ENCODE measurements at places on chromosomes 5 and 9.

DNA sequence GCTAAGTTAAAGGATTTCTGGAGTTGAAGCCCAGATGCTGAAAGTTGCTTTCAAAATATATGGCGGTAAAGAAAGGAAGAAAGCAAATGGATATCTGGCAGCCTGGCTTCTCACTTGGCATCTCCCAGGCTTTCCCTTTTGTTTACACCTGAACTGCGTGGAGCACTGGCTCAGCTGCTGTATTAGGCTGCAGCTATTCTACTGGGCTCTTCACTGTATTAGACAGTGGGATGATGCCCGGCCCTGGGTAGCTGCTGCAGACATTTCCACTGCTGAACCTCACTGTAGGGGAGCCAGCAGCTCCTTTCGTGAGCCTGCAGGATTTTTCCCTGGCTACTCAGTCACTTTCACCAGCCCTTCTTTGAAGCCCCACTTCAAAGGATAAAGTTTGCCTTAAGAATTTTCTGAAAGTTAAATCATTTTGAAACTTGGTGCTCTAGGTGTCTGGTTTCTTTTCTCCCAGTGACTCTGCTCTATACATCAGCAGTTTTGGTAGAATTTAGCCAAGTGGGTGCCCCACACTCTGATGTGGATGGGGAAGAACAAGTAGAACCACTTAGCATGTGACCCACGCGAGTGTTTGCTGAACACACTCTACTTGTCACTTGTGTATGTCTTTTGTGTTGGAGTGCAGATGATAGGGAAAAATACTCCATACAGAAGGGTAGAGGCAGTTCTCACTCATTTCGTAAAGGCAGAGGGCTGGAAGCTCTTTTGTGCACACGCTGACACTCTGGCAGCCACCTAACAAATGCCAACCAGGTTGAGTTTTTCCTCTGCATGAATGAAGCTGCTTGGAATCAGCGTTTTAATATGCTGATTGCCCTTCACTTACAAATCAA, 49.9 kb downstream of the C9orf152 start:
- DNase-seq, result no peak

- DNase-seq, result no peak
Measured at GRCh38 chr9:88658311-88658822, 123.4 kb downstream of the NXNL2 start.

DNA sequence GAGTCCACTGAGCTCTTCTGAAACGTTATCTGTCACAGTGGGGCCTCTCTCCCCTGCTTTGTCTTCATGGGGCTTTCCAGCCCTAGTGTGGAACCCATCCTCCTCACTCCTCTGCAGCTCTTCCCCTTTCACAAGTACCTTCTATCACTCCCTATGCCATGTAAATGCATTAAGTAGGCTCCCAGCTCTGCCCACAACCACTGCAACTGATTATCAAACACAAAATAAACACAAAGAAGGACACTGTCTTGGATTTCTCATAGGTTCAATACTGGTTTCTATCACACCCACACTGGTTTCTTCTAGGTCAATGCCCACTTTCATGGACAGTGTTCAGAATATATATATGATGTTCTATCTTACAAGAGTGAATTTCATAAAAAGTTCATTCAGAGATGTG, 139.4 kb downstream of the GNAQ start:
- no peak for DNase-seq

GRCh38 chr9:134330590-134330989, 4.3 kb downstream of the RXRA start:
- DNase-seq, result no peak

DNA sequence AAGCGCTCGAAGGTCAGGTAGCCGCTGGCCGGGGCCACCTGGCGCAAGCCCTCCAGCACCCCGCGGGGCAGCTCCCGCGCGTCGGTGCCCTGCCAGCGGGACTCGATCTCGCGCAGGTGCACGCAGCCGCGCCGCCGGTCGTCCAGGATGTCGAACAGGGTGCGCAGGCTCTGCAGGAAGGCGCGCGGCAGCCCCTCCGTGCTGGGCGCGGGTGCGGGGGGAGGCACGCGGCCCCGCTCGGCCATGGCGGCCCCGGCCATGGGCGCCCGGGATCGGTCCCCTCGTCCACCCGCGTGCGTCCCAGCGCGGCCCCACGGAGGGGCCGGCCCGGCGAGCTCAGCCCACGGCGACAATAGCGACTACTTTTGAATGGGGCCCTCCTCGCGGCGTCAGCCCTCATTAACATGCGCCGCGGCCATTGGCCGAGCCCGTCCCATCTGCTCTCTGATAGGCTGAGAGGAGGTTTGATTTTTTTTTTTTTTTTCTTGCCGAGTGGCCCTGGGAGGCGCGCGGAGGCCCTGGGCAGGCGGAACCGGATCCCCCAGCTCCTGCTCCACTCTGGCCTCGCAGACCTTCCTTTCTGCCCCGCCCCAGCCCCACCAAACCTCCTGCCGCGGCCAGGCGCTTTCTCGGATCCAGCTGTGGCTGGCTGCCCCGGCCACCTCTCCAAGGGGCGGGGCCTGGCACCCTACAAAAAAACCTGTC, at the start of gene SAPCD2:
Gene SAPCD2 (minus strand): TSS at position 357 of the 705 bp plus-strand sequence. CDS start 97 bp downstream, at position 260.
- peak; percentile 92 for DNase-seq

- no peak for DNase-seq
Measured at GRCh38 chr9:20732118-20732517, 48.1 kb downstream of the FOCAD start.

- no peak for DNase-seq
Measured at GRCh38 chr5:62684310-62684709, 105.7 kb downstream of the LRRC70 start.

GRCh38 chr5:30525353-30525752, 668.1 kb upstream of the CDH6 start:
- no peak for DNase-seq

DNA sequence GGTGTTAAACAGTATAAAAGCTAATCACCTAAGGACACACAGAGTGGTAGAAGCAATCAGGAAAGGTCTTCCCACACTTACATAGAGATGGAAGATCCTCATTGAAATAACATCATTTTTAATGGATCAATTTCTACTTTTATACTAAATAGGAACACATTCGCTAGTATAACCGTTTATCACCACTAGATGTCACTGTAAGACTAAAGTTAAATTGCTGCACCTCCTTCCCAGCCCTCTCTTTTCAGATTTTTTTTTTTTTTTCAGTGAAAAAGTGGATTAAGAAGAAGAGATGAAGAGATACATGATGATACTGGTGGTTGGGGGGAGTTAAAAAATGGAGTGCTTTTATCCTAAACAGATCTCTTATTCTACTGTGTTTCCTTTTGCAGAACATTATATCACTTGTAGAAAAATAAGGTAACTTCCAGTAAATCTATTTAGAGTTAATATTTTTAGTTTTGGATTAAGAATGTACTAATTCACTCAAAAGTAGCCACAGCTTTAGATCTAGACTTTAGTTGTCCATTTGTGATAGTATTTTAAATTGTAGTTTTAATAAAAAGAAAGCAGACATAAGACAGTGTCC, 116.9 kb upstream of the ARRDC3 start:
- no peak for DNase-seq

DNA sequence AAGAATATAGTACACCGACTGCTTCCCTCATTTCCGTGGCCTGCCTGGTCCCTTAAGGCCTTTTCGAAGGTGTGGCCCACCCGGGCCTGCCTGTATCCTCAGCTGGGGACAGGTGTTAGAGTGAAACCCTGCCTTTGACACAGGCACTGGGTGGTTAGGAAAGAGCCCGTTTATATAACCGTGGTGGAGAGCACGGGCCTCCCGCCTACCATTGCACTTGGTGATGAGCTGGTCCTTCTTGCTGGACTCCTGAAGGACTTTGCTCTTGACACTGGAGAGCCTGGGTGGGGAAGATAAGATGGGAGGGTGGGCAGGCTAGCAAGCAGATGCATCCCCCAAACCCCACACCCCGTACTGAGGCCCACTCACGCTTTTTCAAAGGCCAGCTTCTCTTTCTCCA, 2.3 kb downstream of the SPATA24 start:
- no peak for DNase-seq

- DNase-seq, result no peak
Measured at GRCh38 chr9:92059661-92060060, 55.6 kb downstream of the SPTLC1 start.

- DNase-seq, result no peak
Measured at GRCh38 chr9:20788526-20789451, 104.7 kb downstream of the FOCAD start.

- no peak for DNase-seq
Measured at GRCh38 chr9:135884328-135885035, 22.9 kb downstream of the CAMSAP1 start.

DNA sequence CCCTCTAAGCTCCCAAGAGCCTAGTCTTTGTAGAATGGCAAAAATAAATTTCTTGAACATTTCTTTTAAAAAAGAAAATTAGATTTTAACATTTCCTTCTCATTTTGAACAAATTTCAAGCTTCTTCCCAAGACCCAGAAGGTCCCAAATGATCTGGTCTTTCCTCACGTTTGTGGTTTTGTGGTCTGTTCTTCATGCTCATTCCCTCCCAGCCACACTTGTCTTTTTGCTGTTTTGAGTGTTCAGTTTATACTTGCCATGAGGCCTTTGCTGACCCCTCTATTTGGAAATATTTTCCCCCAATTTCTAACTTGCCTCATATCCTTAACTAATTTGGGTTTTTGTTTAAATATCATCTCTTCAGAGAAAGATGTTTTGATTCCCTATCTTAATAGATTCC, 133.4 kb upstream of the PAPPA start:
- no peak for DNase-seq

DNA sequence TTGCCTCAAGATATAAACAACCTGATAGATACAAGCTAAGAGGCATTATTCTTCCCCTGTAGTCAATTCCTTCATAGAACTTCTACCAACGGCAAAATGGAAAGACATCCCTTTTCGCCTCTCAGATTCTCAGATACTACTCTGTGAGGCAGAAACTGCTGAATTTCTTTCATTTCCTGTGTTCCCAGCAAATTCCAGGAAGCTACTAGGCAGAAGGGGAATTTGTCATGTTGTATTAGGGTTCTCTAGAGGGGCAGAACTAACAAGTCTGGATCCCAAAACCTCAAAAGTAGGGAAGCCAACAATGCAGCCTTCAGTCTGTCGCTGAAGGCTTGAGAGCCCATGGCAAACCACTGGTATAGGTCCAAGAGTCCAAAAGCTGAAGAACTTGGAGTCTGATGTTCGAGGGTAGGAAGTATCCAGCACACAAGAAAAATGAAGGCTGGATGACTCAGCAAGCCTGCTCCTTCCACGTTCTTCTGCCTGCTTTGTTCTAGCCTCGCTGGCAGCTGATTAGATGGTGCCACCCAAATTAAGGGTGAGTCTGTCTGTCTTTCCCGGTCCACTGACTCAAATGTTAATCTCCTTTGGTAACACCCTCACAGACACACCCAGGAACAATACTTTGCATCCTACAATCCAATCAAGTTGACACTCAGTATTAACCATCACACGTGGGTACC, 15.2 kb downstream of the RNF180 start:
- DNase-seq, result no peak

DNA sequence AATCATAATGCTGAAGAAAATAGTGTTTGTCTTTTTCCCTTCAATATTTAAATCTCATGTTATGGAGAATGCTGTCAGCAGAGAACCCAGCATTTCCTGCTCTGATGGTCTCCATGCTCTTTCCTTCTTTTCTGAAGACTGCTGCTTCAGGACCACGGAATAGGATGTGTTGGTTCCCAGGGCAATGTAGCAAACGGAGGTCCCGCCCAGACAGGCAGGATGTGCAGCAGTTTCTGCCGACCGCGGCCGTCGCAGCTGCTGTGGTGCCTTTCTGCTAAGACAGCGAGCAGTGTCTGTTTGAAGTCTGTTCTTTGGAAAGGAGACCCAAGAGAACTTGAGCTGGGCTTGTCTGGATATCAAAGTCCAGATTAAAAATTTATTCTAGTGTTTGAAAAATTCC, 654.3 kb downstream of the CCDC171 start:
- peak; percentile 21 for DNase-seq

DNA sequence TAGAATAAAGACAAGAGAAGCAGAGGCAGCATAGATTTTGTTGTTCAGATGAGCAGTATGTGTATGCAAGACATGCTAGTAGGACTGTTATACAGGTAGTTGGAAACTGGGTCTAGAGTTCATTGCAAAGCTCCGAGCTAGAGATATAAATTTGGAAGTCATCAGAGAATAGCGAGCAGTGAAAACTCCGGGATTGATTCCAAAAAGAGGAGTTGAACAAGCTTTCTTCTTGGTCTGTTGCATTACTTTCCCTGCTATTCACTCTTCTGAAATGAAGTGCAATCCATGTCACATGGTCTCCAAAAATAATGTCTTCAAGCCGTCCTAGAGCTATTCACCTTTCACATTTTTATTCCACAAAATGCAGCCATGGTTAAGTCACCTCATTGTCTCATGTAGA, 67.9 kb upstream of the ZNF462 start:
- no peak for DNase-seq

GRCh38 chr5:144122641-144123040, 47.8 kb downstream of the YIPF5 start:
- no peak for DNase-seq

DNA sequence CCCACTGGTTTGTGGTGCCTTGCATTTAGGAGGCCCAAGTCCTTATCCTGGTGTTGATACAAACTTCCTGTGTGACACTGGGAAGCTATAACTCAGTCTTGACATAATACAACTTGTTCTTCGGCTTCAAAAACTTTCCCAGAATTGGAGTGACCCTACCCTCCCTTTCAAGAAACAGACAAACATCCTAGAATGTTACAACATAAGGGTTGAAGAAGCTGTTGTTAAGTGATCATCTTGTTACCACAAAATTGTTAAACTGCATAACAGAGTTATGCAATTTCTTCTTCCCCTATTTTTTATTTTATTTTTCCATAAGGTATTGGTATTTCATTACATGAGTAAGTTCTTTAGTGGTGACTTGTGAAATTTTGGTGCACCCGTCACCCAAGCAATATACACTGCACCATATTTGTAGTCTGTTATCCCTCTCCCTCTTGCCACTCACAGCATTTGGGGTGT, 21.3 kb downstream of the TLR4 start:
- DNase-seq, result no peak

GRCh38 chr5:135825373-135826220, 8.9 kb upstream of the SLC25A48 start:
- DNase-seq, result no peak

Measured in activated CD4-positive, alpha-beta T cell treated with anti-CD3 and anti-CD28 coated beads, Interleukin-2, amount 10 ng/mL, durations not matched to agents 7 days and 5 days (primary cell).